Left kidney (tissue), 8 donors: ENCODE measurements at places on chromosomes 4 and X. TPM values are rescaled to one million over a fixed set of nuclear protein-coding genes. Genes with fewer than 3 reads are reported as not detected.

The MAGEB1 gene
- polyA plus RNA-seq, result not detected

The OPHN1 gene
- 9.8 TPM for polyA plus RNA-seq

The MID2 gene
- polyA plus RNA-seq, result 11.6 TPM

The CABS1 gene
- 0.08 TPM for polyA plus RNA-seq

DNA sequence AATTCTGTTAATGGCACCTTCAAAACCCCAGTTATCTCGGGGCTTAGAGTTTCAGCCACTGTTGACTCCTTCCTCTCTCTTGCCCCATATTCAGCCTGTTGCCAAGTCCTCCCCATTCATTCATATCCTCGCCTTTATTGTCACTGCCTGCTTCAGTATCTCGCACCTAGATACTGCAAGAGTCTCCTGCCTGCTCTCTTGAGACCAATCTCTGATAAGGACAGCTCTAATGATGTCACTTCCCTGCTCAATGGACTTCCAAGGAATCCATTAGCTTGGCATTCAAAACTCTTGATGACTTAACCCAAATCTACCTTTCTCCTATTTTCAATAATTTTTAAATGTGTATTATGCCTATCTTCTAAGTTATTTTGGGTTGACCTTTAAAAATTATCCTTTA lies 1.1 kb upstream of the UBE2A start:
- peak; percentile 0 for DNase-seq

- no peak for DNase-seq
Measured at GRCh38 chr4:4585012-4585670, 43.3 kb upstream of the STX18 start.

DNA sequence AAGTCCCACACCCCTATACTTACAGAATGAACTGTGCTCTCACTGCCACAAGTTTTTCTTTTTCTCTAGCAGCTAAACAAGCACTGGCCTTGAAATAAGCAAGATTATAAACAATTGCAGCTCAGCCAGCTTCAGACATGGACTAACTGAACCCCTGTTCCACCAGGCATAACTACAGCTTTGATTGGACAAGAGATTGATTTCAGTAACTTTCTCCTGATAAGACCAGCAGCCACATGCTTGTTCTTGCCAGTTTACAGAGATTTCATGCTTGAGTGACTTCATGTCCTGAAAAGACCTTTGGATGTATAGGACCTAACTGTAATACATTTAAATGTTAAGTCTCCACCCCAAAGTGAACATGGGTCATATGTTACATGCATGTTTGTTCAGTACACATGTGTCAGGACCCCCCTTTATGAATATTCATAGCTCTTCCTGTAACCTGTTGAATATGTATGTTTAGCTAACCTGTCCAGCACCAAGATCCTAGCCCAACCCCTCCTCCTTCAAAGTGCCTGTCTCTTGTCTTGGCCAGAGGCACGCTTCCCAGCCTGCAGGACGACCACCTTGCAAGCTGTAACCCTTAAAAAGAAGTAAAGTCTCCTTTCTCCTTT lies 27.9 kb downstream of the ZNF275 start:
- DNase-seq, result no peak

DNA sequence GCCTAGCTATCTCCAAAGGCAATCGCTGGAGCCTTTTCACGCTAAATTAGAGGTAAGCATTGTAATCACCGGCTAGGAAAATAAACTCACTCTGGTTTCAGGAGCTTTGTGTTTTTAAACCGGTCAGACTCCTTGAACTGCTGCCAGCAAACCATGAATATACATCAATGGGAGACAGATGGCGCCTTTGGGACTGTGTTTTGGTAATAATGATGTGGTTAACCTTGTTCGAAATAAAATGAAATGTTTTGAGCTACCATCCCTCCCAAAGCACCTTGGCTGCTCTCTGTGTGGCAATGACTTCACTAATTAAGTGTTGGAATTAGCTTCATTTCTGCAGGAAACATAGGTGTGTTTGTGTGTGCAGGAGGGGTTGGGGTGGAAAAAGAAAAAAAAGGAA lies 65.3 kb downstream of the CLNK start:
- DNase-seq, result peak; percentile 68

- DNase-seq, result no peak
Measured at GRCh38 chr4:86011117-86011516, 348.7 kb downstream of the MAPK10 start.

DNA sequence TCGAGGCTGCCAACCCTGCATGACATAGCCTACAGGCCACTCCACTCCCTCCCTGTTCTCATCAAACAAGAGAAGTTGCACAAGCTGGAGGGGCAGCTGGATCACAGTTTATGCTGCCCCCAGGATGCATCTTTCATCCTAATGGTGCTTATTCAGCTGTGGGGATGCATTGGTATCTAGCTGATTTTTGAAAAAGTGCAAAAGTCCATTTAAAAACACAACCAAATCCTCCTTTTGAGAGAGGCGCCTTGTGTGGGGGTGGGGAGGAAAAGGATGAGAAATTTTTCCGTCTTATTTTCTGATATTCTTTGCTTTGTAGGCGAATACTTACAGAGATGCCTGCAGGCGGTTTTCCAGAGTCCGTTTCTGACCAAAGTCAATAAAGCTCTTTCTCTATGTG lies 276.4 kb upstream of the BOD1L1 start:
- no peak for DNase-seq

DNA sequence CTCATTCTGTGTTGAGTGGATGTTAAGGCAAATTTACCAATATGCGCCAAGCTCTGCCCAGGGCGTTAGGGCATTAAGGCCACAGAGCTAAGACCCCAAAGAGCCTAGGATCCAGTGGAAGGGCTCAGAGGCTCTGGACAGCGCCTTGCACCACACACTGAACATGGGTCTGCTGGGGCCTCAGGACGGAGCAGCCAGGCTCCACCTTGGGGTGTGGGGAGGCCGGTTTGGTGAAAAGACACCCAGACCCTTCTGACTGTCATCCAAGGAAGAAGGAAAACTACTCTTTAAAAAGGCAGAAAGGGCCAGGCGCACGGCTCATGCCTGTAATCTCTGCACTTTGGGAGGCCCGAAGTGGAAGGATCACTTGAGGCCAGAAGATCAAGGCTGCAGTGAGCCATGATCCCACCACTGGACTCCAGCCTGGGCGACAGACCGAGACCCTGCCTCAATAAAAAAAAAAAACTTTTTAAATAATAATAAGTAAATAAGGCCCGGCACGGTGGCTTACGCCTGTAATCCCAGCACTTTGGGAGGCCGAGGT lies 1.3 kb upstream of the MRFAP1 start:
- no peak for DNase-seq

GRCh38 chr4:173181848-173182247 lies 13.2 kb downstream of the GALNT7 start:
- no peak for DNase-seq

DNA sequence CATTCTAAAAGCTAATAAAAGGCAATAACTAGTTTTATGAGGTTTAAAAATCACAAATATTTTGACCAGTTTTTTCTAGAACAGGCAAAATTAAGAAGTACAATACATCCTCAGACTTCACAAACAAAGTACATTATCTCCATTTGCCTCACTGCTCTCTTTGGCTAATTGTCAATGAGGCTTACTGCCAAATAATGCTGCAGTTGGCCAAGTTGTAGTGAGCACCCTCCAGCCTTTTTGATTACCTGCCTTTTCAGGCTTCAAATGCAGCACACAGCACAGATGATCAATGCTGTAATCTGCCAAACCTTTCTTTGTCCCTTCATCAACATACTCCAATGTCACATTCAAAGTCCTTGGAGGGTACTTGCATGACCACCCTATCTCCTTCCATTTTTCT lies 605.2 kb downstream of the KLHL13 start:
- no peak for DNase-seq

DNA sequence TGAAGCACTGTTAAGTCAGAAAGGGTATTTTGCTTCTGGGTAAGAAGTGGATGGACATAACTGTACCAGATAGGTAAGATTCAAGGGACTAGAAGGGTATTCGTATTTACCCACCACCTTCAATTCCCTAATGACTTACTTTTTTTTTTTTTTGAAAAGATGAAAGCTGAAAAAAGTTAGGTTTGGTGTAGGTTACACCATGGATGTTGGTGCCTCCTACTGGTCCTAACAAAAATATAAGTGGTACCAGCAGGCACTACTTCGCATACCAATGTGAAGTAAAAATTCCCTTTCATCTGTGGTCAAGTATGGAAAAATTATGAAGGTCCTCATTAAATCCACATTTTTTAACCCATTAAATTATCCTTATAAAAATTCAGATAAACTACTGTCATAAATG lies 7.2 kb downstream of the ANKRD17 start:
- no peak for DNase-seq

DNA sequence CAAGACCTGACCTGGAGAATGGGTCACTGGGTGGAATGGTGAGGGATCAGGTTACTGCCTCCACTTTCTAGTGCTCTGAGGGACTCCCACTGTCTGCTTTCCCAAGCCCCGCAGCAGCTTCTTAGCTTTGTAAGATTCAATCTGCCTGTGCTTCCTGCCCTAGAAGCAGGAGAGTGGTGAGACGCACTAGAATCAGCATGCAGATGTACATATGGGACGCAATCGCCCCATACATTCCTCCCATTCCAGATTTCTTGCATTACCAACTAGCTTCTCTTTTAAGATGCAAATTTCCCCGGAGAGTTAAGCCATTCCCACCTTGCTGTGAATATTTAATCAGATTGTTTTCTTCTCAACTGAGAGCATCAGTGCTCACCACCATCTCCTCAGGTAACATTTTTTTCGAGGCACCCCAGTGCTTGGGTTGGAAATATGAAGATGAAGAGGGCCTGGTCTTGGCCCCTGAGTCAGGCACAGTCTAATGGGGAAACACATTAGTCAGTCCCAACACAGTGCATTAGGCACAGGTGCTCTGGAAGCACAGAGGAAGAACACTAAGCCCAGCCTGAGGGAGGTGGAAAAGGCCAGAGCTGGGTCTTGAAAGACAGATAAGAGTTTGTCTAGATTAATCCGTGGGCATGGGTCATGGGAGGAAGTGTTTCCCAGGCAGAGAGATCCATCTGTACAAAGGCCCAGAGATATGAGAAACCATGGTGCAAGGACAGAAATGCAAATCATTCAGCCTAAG lies 66.7 kb upstream of the PRPS1 start:
- DNase-seq, result no peak

DNA sequence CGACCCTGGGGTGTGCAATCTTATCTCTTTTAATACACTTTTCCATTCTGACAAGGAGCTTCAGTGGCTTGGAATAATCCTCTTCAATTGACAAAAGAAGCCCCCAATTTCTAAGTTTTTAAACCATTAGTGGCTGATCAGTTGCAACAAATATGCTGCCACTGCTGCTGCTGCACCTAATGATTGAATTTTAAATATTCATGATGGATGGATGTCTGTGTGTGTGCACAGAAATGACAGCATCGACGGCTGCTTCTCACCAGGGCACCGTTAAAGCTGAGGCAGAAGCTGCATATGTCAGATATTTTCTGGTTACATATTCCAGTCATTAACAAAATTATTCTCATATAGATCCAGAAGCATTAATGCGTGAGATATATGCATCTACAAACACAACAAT lies 182.4 kb downstream of the MGST2 start:
- no peak for DNase-seq

DNA sequence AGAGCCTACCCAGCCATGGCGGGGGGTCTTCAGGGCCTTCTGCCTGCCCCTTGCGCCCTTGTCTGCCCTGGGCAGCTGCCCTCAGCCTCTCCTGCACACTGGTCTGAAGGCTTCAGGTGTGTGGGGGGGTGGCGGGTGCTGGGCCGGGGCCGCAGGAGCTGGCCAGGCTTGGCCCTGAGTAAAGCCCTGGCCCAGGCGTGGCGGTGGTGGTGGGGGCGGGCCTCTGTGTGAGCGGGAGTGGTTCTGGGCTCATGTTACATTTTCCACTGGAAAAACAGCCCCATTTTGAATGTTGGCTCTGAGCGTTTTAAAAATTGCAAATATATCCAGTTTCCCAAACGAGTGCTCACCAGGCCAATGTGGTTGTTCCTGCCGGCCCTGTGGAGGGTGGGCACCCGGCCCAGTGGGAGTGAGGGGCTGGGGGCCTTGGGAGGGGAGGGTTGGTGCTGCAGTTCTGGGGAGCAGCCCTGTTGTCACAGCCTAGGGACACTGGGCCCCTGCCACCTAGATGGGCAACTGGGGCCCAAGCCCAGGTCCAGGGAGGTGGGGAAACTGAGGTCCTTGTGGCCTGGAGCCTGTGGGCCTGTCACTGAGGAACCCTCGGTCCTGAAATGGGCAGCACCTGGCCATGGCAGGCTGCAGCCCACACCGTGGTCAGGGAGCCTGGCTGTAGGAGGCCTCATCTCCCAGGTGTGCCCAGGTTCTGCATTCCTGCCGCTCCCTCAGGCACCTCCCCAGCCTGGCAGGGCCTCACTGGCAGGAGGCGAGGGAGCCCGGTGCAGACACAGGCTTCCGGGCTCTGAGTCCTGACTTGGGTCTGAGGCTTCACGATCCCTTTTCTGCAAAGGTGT lies 28.3 kb downstream of the FGFRL1 start:
- DNase-seq, result no peak

DNA sequence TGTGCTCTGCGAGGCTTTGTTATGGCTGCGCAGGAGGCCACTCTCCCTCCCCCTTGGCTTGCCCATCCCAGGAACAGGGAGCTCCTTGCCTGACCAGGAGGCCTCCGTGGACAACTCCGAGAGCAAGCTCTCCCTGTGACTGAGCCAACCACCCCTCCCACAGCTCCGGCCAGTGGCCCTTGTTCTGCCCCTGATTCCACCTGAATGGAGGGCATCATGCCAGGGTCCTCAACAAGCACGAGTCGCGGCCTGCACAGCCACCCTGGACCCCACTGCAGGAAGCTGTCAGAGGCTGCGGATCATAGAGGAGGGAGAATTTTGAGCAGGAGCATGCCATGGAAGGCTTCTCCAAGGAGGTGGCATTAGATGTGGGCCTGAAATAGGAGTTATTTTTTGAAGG lies 44.8 kb upstream of the GRPEL1 start:
- no peak for DNase-seq

GRCh38 chr4:110512901-110513300 lies 36.9 kb downstream of the ENPEP start:
- no peak for DNase-seq

DNA sequence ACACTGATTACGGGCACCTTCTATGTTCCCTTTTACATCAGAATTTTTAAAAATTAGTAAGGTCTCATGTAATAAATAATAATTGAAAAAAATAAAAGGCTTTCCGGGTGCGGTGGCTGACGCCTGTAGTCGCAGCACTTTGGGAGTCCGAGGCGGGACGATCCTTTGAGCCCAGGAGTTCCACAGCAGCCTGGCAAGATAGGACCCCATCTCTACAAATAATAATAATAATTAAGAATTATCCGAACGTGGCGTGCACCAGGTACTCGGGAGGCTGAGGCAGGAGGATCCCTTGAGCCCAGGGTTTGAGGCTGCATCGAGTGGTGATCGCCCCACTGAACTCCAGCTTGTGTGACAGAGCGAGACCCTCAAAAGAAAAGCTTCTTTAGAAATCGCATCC lies 771 bp upstream of the LAMTOR3 start:
- no peak for DNase-seq
